CD8-positive, alpha-beta memory T cell (primary cell): ENCODE measurements at places on chromosomes 7 and 10. TPM values are rescaled to one million over a fixed set of nuclear protein-coding genes. Genes with fewer than 3 reads are reported as not detected.

Gene THSD7A
- polyA plus RNA-seq: not detected

Gene AHR
- polyA plus RNA-seq: 7.3 TPM

Gene ACSL5
- polyA plus RNA-seq: 85.5 TPM

Gene ZSCAN21
- 8.2 TPM for polyA plus RNA-seq

Gene OR2A12
- polyA plus RNA-seq: not detected

Gene SPDYE18
- not detected for polyA plus RNA-seq

Gene CTAGE4
- polyA plus RNA-seq: 0.15 TPM

Gene SLC13A1
- polyA plus RNA-seq: not detected

Gene ATRNL1
- polyA plus RNA-seq: not detected

Gene DPYSL4
- polyA plus RNA-seq: not detected

Gene TRPV5
- not detected for polyA plus RNA-seq
